ENCODE measurements at places on chromosomes 1 and 21.

DNA sequence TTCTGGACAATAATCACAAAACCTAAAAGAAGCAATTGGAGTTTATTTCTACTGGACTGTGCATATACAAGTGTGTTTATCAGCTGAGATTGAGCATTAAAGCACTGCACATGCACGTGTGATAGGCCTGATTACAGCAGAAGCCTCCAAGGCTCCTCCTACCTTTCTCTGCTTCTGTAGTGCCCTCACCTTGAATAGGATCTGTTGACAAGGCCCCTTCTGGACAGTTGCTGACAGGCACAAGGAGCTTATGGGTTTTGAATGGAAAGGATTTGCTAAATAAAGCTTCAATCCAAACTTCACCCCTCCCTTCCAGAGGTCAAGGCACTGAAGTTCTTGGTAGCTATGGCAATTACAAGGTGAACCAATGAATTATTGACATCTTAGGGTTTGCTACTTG, 7.9 kb upstream of the SGIP1 start:
- no peak for DNase-seq

DNA sequence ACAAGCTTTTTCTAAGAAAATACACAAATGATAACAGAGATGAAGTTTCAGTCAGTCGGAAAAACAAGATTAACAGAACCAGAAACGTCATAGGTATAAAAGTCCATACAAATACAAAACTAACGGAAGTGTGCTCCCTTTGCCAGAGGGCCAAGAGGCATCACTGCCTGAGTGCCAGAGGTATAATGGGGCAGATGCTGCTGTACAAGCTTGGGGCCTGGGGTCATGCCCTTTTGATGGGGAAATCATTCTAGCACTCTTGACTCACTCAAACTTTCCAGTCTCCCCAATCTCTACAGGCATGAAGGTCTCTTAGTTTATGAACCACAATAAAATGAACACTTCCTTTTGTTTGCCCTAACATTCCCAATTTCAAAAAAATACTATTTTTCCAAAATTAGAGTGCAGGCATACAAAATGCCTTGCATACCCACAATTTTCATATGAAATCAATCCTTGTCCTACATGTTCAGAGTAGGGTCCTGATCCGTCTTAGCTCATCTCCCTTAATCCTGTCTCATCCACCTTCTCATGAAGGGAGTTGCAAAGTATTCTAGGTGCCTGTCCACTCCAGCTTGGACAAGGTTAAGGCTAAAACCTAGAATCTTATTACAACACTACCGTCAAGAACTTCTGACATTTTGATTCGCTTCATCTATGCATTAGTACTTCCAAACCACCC, 1.5 kb downstream of the RPL22 start:
- no peak for DNase-seq

- peak; percentile 85 for DNase-seq
Measured at GRCh38 chr1:22264464-22265341, 121.8 kb upstream of the WNT4 start.

GRCh38 chr1:50458507-50458906, 35.3 kb upstream of the DMRTA2 start:
- DNase-seq = no peak

- DNase-seq = no peak
Measured at GRCh38 chr1:197218857-197219256, 49.2 kb upstream of the CRB1 start.

DNA sequence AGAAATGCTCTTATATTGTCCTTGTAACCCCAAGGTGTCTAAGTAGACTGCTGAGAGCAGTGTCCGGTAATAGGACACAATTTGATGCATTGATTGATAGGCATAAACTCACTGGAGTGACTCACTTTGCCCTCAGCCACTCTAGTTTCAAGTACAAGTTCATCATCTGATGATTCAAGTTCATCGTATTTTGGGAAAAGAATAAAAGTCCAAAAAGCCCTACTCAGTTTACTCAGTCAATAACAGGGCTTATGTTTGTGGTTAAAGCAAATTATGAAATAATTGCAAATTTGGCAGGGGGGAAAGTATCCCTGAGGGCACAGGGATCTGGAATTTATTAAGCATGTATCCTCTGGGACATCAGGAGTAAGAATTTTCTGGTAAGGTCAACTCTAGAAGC, 7.6 kb upstream of the ATF3 start:
- no peak for DNase-seq

GRCh38 chr1:53781654-53782053, 42.7 kb upstream of the GLIS1 start:
- no peak for DNase-seq

DNA sequence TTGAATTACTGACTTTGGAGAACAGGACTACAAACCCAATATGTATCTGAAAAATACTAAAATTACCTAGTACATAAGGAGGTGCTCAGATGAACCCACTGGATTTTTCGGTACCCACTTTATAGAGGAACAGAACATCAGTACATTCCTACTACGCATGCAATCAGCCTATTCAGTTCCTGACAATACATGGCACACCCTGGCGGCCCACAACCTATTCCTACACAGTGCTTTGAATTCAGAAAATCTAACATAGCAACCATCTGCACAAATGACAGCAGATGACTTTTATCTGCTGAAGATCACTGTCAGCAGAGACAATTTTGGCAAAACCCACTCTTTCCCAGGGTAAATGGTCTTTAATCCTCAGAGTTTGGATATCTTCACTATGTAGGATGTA, 257.1 kb upstream of the GREM2 start:
- DNase-seq = no peak

GRCh38 chr1:160401487-160401805, 1.1 kb downstream of the VANGL2 start:
- DNase-seq = peak; percentile 57

DNA sequence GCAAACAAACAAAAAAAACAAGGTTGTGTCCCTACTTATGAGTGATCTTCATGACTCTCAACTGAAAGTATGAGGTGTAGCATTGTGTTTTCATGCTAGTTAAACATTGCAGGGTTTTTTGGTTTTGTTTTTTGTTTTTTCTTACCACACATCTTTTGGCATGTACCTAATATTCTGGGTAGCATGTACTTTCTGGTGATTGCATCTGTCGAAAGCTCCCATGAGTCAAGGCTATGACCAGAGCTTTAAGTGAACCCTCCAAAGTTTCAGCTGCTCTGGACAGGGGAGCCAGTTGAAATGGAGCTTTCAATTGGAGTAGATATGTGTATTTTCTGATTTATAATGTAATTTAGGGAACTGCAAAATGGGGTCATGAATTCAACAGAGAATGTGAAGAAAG, 115.5 kb downstream of the KCNK2 start:
- no peak for DNase-seq

DNA sequence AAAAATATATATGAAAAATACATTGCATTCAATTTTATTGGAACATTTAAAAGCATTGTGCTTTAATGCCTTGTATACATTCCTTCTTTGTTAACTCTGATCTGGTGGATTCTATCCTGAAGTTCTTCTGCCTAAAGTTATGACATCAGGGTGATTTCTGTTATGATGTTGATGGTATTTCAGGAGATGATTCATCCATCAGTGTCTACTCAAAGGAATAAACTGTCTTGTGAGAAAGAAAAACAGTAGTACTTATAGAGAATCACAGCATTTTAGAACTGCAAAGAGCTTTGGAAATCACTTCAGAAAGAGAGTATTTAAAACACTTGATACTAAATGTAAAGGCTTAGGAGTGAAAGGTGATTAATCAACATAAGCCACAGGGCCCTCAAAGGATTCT, 155.7 kb downstream of the PTPRC start:
- no peak for DNase-seq

DNA sequence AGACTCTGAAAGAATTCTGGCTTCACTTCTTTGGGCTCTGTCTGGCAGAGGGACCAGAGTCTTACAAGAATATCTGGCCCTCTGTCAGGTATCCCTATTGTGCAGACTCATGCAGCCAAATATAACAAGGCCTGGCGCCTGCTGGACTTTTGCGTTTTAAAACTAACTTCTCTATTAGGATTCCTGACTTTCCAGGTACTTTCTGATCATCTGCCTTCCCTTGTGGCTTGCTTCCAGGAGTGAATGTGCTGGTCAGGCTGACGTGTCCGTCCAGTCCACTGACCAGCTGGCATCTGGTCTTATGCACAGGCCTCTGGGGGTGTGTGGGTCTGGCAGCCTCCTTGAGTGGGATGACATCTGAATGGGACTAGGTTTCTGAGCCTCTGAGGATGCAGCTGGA, 8.6 kb upstream of the RAB29 start:
- DNase-seq = no peak

DNA sequence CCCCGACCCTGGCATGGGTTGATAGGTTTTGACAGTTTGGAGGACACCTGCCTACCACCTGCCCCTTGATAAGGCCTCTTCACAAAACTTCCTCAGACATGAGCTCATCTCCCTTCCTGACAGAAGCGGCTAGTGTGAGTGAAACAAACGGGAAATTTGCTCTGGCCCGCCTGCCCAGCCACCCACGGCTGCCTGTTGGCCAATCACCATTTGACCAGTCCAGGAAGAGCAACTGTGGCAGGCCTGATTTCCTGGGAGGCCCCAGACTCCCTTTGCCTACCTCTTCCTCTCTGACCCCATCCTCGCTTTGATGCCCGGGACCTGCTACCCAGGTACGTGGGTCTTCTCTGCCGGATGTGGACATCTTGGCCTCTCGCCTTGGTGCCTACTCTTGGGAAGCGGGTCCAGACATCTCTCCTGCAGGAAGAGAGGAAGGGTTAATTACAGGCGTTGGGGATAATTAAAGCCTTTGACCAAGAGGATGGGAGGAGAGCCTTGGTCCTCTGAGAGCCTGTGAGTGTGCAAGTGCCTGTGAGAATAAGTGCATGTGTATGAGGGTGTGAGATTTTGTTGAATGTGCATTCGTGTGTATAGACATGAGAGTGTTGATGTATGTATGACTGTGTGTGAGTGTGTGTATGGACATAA, 1.1 kb upstream of the EPHA2 start:
- DNase-seq = peak; percentile 87

DNA sequence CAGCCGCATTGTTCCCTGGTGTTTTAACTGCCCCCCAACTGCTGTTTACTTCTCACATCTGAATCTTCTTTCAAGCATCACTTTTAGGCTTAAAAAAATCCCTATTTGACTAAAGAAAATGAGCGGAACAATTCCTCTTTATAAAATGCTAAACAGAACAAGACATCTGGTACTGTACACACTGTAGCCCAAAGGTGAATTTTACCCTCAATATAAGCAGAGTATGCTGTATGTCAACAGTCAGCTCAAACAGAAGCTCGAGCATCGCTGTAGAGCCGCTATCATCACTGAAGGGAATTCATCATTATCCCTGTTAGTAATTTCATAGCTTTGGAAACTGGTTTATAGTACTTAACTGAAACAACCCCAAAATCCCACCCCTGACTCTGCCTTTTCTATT, 85.3 kb downstream of the LRRC8D start:
- no peak for DNase-seq

- no peak for DNase-seq
Measured at GRCh38 chr1:184427722-184428121, 40.9 kb downstream of the C1orf21 start.

DNA sequence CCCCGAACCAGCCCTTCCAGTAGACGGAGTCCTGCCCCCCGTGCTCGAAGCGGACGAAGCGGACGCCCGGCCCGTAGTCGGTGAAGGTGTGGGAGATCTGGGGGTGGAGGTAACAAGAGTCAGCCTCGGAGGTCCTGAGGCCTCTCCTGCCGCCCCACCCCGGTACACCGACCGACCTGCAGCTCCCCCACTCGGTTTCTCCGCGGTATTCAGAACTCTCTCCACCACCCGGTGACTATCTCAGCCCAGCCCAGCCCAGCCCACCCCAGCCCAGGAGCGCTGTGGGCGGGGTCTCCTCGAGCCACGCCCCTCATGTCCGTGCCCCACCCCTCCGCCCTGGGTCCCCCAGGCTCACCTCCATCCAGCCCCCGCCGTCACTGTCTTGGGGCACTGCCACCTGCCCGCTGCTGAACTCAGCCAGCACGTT, 5.5 kb downstream of the FBXO2 start:
- peak; percentile 71 for DNase-seq

DNA sequence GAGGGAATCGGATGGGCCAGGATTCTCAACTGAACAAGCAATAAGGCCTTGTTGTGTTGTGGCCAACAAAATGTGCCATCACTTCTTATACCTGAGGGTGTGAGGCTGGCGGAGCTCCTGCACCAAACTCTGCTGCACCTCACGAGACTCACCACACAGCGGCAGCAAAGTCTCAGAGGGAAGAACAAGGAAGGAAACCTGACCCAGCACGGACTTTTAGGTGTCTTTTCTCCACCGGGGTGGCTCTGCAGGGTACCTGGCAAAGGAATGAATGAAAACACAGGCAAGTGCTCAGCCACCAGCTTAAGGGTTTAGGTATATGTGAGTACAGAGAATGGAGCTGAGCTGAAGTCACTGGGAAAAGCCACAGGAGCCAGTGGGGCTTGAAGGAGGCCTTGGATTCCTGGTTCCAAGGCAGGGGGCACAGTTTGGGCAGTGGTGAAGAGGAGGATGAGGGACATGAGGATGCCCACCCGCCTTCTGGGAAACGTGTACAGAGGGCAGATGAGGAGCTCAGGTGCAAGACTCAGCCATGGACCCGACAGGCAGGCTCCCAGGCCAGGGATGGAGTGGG, 31.1 kb upstream of the HSD3B1 start:
- DNase-seq = peak; percentile 89

DNA sequence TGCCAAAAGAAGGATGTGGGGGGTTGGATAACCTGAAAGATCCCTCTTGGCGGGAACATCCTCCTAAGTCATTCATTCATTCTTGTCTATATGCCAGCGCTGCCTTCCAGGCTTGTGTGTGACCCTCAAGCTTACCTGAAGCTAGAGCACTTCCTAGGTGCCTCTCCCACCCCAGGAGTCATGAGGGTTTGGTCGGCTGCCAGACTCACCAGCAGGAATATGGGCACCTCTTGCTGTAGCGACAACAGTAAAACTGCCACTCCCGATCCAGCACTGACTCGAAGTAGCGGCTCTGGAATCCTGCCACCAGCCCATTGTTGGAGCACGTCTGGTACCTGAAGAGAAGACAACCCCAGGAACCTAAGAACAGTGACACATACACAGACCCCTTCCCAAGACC, 15.0 kb downstream of the DPT start:
- DNase-seq = no peak

GRCh38 chr1:17161926-17162800, 42.8 kb upstream of the PADI1 start:
- peak; percentile 36 for DNase-seq

GRCh38 chr1:33454646-33455282, 17.7 kb upstream of the ZSCAN20 start:
- DNase-seq = peak; percentile 45

GRCh38 chr1:101742509-101742908, 254.2 kb downstream of the OLFM3 start:
- DNase-seq = no peak

DNA sequence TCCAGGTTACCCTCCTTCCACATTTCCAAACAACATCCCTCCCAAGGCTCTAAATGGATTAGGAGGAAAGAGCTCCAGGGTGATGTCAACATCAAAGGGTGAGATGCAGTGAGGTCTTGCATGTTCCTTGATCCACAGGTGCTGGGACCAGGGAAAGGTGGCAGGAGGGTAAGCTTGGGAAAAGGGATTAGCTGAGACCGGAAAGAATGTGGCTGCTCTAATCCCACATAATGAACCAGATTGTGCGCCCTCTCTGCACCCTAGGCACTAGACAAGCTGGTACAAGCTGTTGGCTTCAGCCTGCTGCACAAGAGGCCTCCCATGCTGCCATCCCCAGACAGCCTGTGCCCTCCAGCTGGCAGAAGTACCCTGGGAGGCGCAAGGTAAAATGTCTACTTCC, 34.9 kb downstream of the PLXNA2 start:
- no peak for DNase-seq

Measured in islet precursor cell (in vitro differentiated cells).